ENCODE measurements at places on chromosomes 7 and 10. TPM values are rescaled to one million over a fixed set of nuclear protein-coding genes. Genes with fewer than 3 reads are reported as not detected.
A peak's percentile ranks its signal among the peaks of the same experiment; 100 is the strongest.

DNA sequence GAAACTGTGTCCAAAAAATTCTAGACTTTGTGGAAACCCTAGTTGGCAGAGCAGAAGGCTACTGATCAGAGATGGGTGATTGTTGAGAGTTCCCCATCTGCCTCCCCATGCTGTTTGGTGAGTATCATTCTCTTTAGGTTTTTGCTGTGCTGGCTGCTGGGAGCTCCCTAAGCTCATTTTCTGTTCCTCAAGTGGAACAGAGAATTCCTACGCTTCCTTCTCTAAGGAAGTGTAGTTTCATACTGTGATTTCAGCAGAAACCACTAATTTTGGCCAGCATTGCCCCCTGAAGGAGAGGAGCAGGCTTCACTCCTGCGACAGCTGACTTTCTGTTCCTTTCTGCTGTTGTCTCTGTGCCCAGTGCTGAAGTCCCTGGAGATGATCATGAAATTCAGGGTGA, 355.3 kb upstream of the NPVF start:
- no peak for DNase-seq
- H3K36me3 ChIP-seq, result no peaks in the 10 kb centered on the region
- no peaks in the 10 kb centered on the region for H3K27me3 ChIP-seq
- no peak overlapping the region for H3K4me3 ChIP-seq
- H3K27ac ChIP-seq, result no peak overlapping the region

- no peaks in the 10 kb centered on the region for H3K27me3 ChIP-seq
- H3K4me1 ChIP-seq, result no peaks in the 10 kb centered on the region
- no peaks in the 10 kb centered on the region for H3K36me3 ChIP-seq
These were observed 189.8 kb downstream of the JCAD start for GRCh38 chr10:29869593-29869992.

GRCh38 chr7:140696024-140696679, 356 bp upstream of the NDUFB2 start:
- peak overlapping the region; percentile 94 for H3K4me3 ChIP-seq
- peak; percentile 97 for DNase-seq
- H3K36me3 ChIP-seq, result peaks cover 25% of the 10 kb centered on the region
- peaks cover 29% of the 10 kb centered on the region for H3K4me1 ChIP-seq

The MACC1 gene
- 0.14 TPM for total RNA-seq

The LRIT1 gene
- total RNA-seq, result not detected
